Central memory CD4-positive, alpha-beta T cell (primary cell): ENCODE measurements at places on chromosomes 7 and 10.

GRCh38 chr10:132297526-132297925, 10.2 kb downstream of the STK32C start:
- DNase-seq: no peak

DNA sequence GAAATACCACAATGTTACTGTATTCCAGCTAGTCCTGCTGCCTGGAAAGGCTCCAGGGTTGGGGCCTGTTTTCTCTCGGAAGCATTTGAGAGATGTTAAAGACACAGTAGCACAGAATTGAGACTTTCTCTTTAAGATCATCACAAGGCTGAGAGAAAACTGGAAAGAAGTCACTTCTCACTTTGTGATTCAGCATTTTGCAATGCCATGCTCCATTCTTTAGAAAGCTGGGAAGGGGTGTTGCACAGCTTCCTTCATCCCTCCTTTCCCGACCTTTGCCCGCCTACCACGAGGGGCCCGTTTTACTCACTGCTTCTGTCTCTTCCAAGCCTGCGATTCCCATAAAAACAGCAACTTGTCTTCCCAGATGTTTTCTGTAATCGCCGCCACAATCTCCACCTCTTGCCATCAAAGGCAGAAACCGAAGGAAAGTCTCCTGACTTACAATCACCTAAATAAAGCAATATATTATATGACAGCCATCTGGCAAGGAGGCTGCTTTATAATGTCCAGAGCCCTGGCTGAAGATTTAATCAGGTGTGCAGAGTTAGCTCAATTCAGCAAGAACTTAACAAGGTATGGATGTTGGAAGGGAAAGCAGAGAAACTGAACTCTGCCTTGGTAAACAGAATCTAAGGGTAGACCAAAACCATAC, 18.9 kb downstream of the NOD1 start:
- no peak for DNase-seq

GRCh38 chr7:151795168-151795811, 81.6 kb downstream of the PRKAG2 start:
- DNase-seq: peak; percentile 37

GRCh38 chr10:114328874-114329273, 75.4 kb downstream of the AFAP1L2 start:
- DNase-seq: no peak

DNA sequence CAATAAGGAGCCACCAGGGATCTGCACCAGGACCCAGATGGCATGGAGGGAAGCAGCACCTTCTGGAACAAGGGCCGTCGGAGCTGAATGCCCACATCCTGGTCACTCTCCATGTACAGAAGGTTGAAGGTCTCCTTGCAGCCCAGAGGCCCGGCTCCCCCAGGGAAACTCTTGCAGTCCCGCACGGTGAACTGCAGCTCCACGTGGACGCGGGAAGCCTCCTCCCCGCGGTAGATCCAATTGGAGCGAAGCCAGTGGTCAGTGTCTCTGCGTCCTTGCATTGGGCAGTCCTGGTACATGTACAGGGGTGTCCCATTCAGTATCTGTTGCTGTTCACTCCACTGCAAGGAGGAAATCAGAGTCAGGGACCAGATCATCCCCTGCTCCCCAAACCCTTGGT, 7.4 kb downstream of the EPHA1 start:
- no peak for DNase-seq

GRCh38 chr10:97822261-97822687, 27.4 kb upstream of the GOLGA7B start:
- no peak for DNase-seq

DNA sequence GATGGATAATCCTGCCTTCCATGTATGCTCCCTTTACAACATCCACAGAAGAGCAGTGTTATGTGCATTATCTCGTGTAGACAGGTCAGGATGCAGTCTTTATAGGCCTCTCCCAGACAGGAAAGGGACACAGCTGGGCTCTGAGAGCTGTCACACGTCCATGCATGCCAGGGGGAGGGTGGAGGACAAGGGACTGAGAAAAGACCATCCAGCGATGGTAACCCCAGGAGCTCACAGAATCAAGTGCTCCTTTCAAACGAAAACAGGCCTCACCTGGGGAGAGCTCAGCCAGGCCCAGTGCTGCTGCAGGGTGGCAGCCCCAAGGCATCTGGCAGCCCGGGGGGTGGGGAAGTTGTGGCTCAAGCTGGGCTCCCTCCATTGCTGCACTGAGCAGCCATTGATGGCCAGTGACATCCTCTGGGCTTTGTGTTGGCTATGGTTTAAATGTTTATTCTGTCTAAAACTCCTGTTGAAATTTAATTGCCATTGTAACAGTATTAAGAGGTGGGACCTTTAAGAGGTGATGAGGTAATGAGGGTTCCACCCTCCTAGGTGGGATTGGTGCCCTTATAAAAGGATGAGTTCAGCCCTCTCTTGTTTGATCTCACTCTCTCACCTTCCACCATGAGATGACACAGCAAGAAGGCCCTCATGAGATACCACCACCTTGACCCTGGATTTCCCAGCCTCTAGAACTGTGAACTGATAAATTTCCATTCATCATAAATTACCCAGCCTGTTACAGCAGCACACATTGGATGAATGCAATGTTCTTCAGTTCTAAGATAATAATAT, 15.7 kb downstream of the JCAD start:
- DNase-seq: no peak

DNA sequence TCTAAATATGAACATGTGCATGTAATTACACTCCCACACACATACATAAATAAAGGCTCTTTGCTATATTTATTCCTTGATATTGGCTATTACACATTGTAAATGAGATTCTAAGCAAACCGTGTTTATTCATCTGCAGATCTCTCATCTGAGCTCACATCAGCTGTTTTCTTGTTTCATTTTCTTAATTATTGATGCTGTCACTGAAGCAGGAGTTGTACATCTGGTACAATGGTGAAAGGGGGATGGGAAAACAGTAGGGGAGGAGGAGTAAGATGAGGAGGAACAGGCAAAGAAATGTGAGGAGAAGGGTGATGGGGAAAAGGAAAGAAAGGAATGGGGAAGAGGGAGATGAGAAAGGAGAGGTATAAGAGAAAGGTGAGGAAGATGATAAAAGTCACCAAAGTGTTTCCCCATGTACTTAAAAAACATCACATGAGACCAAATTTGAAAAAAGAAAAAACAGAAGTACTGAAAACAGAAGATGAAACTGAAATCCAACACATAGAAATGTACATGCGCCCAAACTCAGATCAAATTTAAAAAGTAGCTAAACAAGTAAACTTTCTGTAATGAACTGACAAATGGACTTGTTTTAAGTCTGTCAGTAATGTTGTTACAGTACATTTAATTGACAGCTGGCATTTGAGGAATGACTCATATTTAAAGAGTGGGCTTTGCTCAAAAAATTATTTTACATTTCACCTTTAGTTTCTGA, 472.2 kb downstream of the ARL4A start:
- DNase-seq: no peak

GRCh38 chr10:28879246-28879645, 201.9 kb downstream of the BAMBI start:
- no peak for DNase-seq

GRCh38 chr7:23207884-23208283, 26.0 kb downstream of the NUP42 start:
- no peak for DNase-seq

DNA sequence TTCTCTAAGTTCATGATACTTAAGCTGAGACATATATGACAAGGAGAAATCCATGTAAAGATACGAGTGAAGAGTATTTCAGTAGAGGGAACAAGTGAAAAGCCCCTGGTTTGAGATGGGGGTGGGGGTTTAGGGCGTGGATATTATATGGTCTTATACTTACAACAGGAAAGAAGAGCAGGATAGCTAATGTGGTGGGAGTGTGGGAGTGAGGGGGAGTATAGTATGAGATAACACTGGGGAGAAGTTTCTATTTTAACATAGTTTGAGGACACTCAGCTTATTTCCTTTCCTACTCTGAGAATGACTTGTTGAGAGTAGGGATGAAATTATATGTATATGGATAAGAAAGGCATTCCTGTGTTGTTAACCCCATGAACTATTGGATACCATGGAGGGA, 36.5 kb downstream of the MCU start:
- no peak for DNase-seq

- DNase-seq: no peak
Observed at GRCh38 chr7:96441436-96442084, 119.7 kb upstream of the SLC25A13 start.

DNA sequence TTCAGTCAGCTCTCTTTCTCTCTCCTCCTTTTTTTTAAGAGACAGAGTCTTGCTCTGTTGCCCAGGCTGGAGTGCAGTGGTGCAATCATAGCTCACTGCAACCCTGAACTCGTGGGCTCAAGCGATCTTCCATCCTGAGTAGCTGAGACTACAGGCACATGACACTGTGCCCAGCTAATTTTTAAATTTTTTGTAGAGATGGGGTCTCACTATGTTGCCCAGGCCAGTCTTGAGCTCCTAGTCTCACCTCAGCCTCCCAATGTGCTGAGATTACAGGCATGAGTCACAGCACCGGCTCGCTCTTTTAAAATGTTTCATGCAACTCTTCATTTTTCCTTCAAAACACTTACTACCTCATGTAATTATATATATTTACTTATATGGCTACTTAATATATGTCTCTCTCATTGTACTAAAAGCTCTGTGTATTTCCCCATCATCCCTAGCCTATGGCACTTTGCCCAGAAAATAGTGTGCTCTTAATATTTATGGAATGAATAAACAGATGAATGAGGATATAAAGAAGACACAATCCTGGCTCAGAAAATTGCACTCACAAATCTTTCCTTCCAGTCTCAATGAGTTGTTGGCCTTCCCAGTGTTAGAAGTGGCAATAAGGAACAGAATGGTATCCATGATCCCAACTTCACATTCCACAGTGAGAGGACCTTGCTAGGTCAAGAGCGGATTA, 33.9 kb downstream of the EBLN1 start:
- no peak for DNase-seq

- no peak for DNase-seq
Observed at GRCh38 chr7:961546-962400, 7.3 kb upstream of the ADAP1 start.

- no peak for DNase-seq
Observed at GRCh38 chr10:71575934-71576801, 143.4 kb downstream of the C10orf105 start.

DNA sequence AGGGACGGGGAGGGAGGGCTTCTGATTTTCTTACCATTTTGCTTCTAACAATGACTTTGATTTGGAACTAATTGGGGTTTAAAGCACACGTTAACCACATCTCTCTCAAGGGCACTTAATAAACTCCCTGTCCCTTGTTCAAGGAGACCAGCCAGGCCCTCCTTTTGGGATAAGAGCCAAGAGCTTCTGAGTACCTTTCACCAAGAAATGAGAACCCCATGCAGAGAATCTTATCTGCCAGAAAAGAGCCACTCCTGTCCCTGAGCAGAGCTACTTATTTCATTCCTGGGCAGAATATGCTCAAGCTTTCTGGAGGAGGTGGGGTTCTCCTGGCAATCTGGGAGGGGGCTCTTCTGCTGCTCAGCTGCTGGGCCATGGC, 574.6 kb downstream of the GALNT17 start:
- DNase-seq: no peak

DNA sequence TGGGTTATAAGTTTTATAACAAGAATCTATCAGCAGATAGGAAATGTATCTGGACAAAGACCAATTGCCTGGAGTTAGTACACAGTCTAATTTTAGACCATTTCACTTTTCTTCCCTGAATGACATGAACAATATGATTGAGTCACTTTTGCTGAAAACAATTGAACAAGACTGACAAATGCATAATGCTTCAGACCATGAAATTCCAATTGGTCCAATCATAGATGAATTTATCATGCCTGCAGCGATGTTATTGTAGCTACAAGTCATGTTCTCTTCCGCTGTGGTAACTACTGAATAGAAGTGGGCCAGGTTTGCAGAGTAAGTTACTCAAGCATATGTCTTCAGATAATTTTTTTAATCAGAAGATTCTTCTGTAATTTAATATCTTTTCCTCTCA, 73.4 kb downstream of the VSTM2A start:
- no peak for DNase-seq

DNA sequence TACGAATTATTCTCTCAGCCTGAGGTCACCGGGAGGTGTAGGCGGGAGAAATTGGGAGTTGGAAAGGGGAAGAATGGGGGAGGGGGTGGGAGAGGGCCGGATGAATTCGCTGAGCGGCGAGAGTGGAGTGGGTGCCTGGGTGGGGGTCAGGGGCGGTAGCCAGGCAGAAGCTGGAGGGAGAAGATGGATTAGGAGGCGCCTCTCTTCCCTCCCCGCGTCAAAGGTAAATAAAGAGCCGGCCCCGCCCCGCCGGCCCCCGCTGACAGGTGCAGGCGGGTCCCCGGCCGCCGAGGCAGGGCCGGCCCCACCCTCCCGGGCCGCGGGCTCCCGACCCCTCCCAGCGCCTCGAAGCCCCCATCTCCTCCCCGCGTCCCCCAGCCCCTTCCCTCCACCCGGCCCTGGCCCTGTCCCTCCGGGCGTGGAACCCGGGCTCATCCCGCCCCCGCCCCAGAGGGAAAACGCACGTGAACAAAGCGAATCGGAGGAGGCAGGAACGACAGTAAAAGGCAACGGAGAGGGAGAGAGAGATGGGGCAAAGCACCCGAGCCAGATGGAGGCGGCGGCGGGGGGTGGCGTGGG, 872 bp downstream of the FAM131B start:
- no peak for DNase-seq

DNA sequence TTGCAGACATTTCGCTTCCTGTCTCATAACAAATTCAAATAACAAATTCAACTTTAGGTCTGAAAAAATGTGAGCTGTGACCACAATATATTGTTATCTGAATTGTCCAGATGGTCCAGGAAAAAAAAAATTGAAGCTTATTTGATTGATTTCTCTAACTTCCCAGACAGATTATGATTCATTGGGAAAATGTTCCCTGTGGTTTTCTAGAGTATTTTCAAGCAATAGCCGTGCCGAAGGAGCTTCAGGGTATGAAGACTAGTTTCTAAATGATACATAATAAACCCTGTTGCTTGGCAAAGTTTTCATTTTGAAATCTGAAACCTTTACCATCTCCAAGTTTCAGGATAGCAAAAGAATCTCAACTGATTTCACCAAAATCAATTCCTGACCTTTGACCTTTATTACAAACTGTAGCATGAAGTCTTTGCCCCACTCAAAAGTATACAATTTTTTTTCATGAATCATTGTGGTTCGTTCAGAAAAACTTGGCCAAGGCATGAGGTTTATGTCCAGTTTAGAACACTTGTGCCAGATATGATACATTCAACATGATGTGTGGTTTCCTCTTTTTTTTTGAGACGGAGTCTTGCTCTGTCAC, 109.9 kb downstream of the JCAD start:
- no peak for DNase-seq

- DNase-seq: no peak
Observed at GRCh38 chr10:6737758-6738111, 157.7 kb upstream of the PRKCQ start.

GRCh38 chr7:110001254-110001938, 1089.5 kb upstream of the LRRN3 start:
- DNase-seq: no peak

GRCh38 chr7:12685550-12685949, 1.9 kb upstream of the ARL4A start:
- peak; percentile 42 for DNase-seq

- no peak for DNase-seq
Observed at GRCh38 chr10:116211682-116212081, 61.3 kb downstream of the GFRA1 start.

DNA sequence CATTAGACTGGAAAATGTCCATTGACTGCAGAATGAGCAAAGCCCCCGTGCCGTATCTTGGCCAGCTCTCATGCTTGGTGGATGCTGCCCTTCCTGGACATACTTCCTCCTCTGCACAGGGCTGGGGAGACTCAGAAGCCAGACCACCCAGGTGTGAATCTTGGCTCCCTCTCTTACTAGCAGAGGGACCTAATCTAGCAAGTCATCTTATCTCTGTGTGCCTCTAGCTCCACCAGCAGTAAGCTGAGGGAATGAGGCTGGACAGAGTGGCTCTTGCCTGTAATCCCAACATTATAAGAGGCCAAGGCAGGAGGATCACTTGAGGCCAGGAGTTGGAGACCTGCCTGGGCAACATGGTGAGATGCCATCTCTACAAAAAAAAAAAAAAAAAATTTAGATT, 173.8 kb upstream of the GHITM start:
- no peak for DNase-seq
